ENCODE measurements at places on chromosomes 4 and X.

- DNase-seq: no peak
Measured at GRCh38 chrX:9861711-9862110, 75.5 kb downstream of the SHROOM2 start.

GRCh38 chrX:130330146-130330545 lies 9.6 kb upstream of the SLC25A14 start:
- no peak for DNase-seq

DNA sequence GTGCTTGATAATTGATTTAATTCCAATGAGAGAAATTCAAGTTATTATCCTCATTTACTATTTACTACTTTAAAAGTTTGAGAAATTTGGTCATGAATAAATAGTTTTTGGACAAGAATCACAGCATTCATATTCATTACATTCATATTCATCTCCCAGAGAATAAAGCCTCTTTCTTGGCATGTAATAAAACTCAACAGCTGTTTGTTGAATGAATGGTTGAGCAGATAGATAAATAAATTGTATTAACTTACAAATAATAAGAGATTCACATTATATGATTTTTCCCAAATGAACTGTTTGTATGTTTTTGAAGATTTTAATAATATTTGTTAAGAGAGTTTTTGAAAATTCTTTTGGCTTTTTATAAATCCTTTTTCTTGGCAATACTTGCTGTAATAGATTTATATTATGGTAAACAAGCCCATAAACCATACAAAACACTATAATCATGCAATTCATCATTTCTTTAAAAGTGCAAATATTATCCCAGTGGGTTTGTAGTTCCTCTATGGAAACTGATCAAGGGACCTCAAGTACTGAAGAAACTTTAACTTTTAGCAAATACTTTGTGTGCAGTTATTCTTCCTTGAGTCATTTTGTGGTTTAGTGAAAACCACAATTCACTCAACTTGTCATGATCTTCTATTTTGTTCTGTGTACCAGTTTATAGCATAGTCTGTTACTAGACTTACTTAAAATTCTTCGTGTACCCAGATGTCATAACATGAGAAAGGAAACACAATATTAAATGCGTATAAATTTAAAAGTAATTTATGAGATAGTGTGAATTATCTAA lies 371.8 kb downstream of the ADGRL3 start:
- DNase-seq: no peak

DNA sequence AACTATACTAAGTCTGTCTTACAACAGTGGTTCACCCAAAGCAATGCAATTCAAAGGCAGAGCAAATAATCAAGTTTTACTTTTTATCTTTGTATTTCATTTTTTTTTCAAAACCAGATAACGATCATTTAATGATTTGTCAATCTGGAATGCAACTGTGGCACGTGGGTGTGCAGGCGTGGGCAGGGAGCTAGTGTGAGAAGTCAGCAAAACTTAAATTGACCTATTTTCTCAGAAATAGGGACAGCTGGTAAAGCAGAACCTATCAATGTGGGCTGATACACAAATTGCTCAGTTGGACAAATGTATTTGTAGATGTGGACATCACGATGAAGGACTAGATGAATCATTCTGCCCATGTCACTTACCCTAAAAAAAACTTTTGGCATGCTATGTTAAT lies 105.6 kb downstream of the CBLL2 start:
- DNase-seq: no peak

DNA sequence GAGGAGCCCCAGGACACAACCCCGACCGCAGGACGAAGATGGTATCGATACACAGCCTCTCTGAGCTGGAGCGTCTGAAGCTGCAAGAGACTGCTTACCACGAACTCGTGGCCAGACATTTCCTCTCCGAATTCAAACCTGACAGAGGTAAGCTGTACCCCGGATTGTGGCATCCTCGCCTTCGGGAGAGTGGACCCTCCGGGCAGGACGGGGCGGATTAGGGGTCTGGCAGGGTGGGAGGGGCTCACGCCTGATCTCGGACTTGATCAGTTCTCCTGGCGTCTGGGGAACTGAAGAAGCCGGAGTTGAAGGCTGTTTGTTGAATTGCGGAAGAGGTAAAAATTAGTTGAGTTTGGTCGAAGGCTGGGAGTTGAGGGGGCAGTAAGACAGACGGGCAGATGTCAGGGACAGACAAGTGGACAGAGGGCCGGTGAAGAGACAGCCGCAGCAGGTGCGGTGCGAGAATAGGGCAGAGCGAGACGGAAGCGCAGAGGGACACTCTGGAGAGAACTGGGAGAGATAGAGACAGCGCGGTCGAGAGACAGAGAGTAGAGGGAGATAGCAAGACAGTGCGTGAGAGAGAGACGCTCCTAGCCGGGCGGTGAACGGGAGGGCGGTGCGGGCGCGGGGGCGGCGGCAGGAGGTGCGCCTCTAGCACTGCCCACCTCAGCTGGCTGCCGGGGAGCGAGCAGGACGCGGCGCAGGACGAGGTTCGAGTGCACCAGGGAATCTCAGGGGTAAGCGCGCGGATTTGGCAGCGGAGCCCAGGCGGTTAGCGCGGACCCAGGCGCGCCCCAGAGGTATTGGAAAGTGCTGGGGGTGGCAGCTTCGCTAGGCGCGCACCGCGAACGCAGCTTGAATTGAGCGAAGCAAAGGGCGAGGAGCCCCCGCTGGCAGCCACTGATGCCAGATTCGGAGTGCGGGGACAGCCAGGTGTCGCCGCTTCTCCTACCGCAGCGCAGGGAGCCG lies 23.9 kb downstream of the ARHGAP36 start:
- no peak for DNase-seq

Measured in stimulated activated CD8-positive, alpha-beta memory T cell treated with anti-CD3 and anti-CD28 coated beads, Interleukin-4, amount 100 ng/mL, for 1 hour (primary cell).